ENCODE measurements at places on chromosomes 2 and 18.

DNA sequence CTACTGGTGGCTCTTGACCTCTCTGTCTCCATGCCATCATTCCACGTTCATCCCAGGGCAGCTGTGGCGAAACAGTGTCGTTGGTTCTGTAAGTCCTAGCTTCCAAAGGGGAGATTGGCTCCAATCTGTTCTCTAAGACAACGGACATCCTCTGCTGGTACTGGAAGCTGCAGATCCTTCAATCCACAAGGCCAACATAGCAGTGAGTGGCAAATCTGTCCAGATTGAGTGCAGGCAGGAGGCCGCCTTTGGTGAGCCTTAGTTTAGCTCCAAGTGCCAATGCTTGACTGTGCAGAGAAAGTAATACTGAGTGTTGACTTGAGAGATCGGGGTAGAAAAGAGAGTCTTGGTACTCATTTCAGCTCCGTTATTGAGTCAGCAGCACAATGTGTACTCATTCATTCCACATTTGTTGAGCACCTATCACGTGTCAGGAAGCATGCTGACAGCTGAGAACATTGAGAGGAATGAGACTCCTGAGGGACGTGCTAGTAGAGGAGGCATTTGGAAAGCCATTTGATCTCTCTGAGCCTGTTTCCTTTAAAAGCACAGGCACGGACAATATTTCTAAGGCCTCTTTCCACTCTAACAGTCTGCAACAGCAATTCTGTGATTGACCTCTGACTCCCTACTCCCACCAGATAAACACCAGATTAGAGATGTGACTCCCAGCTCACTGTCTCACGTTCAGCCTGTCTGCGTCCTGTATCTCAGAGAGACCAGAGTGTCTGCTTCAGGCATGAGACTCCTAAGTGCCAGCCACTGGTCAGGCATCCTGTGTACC is 306.0 kb downstream of the CLIP4 start:
- no peak for DNase-seq

DNA sequence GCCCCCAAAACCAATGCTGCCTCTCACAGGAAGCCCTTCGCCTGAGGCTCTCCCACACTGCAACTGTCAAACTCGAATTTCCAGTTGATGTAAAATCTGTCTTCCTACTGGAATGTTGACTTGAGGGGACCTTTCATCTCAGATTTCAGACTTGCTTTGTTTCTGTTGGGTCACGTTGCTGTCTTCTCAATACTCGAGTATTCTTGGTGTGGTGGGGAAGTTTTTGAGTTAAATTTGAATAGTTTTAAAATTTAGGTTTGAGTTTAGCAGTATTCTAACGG is 50.8 kb downstream of the AGAP1 start:
- DNase-seq, result no peak

DNA sequence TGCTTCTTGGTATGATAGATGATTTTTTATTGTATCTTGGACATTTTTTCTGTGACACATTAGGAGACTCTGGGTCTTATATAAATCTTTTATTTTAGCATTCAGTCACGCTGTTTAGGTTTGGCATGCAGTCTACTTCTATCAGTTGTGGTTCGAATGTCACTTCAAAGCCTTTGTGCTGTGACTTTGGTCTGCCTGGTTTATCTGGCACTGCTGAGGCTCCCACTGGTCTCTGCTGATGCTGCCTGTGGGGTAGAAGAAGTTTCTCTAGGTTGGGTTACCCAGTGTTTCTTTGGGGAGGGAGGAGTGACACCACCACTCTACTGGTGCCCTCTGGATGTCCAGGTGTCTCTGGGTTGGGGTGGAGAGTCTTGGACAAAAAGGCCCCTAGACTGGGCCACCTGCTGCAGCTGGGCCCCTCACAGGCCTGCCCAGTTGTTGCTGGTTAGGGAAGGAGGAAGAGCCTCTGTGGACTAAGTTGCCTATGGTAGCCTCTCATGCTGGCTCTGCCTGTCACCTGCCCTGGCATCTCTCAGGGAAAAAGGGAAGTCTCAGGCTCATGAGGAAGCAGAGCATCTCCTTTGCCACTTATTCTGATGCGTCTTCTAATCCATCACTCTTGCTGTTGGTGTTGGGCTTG is 115.4 kb upstream of the HS6ST1 start:
- DNase-seq, result peak; percentile 31

GRCh38 chr2:5121121-5121520 is 571.1 kb upstream of the SOX11 start:
- no peak for DNase-seq
